ENCODE measurements at places on chromosomes 4 and X.

- no peak for DNase-seq
Measured at GRCh38 chrX:5084279-5084678, 1144.4 kb downstream of the NLGN4X start.

GRCh38 chr4:3744232-3744631 lies 22.0 kb upstream of the ADRA2C start:
- no peak for DNase-seq

GRCh38 chrX:133973704-133974103 lies 11.7 kb downstream of the GPC3 start:
- no peak for DNase-seq

- no peak for DNase-seq
Measured at GRCh38 chr4:11430536-11430935, 1.8 kb upstream of the HS3ST1 start.

DNA sequence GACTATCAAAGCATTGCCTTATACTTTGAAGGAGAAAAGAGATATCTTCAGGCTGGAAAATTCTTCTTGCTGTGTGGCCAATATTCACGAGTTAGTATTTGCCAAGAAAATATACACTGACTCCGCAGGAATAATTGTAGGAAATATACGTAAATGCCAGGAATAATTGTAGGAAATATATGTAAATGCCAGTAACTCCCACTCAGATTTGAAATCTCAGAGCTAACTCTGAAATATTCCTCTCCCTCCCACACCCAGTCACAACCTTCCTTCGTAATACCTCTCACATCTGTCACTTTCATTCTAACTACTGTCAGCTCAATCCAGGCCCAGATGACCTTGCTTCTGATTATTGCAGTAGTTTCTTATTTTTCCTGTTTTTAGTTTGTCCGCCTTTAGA lies 73.5 kb downstream of the WDR19 start:
- DNase-seq: no peak

- DNase-seq: no peak
Measured at GRCh38 chr4:159150821-159151390, 48.0 kb downstream of the RAPGEF2 start.

DNA sequence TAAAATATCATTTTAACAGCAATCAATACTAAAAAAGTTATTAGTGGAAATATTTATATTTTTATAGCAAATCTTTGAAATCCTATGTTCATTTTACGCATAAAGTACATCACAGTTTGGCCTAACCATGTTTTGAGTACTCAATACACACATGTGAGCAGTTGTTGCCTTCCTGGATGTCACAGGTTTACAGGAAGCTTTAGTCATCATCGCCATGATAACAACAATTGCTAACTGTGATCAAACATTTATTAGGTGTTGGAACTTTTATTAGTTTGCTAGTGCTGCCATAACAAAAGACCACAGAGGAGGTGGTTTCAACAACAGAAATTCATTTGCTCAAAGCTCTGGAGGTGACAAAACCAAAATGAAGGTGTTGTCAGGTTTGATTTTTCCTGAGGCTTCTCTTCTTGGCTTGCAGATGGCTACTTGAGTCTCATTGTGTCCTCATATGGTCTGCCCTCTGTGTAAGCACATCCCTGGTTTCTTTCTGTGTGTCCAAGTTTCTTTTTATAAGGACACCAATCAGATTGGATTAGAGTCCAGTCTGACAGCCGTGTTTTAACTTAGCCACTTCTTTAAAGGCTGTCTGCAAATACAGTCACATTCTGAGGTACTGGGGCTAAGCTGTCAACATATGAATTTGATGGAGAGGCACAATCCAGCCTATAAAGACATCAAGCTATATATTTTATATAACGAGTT lies 43.1 kb upstream of the BOD1L1 start:
- no peak for DNase-seq

GRCh38 chrX:46918434-46918833 lies 6.2 kb downstream of the JADE3 start:
- DNase-seq: no peak

DNA sequence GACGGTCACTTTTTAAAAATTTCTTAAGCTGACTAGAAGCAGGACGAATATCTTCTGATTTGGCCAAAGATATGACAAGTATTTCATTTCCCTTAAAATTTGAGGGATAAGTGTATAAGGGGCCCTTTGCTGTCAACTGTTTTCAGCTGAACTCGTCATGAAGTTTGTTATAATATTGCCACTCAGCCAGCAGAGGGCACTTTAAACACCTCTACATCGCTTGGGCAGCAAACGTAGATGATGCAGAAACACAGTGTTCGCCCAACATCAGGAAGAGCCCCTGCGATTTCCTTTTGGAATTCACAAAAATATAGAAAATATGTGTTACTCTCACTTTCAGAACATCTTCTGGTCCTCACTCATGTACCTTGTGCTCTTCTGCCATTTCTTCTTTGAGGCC lies 435.7 kb upstream of the FMR1 start:
- DNase-seq: no peak

DNA sequence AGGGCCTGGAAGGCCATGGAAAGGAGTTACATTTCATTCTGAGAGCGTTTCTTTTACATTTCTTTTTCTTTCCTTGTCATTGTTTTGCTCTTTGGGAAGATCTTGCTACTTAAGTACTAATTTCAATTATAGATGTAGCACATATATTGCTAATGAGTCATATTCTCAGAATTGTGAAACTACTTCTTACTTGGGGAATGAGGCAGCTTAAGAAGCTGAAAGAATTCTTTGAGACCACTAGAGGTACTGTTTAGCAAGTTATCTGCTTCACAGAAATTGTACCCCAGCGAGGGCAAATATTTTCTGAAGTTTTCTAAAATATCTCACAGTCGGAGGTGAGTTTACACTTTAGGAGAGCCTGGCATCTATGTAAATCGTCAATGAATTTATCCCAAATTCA lies 100.6 kb downstream of the AFF2 start:
- DNase-seq: no peak

DNA sequence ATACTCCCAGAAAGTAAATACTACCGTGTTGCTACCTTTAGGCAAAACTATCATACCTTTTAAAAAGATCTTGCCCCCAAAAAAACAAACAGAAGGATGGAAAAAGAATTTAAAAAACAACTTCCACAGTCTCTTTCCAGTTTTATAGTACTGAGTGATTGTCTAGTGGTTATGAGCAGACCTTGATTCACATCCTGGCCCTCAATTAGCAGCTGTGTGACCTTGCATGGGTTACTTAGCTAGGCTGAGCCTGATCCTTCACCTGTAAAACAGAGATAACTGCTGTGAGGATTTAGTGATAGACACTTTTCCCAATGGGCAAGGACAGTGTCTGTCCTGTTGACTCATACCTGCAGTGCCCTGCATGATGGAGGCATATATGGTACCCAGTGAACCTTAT lies 49.0 kb downstream of the SMAD1 start:
- DNase-seq: no peak

- no peak for DNase-seq
Measured at GRCh38 chrX:100831219-100831946, 11.2 kb downstream of the CSTF2 start.

DNA sequence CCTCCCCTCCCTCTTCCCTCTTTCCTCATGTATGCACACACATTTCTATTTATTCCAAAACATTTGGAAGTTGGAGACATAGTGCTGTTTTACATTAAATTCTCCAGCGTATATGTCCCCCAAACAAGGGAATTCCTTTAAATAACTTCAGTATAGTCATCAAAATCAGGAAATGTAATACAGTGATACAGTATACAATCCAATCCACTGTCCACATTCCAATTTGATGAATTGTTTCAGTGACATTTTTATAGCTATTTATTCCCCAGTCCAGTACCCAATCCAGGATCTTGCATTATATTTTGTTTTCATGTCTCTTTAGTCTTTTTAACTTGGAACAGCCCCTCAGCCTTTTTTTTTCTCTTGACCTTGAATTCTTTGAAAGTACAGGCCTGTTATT lies 233.0 kb downstream of the DKK2 start:
- DNase-seq: peak; percentile 5

GRCh38 chr4:116547632-116548031 lies 537.7 kb downstream of the TRAM1L1 start:
- DNase-seq: no peak

GRCh38 chrX:1465286-1466231 lies 12.8 kb upstream of the ASMTL start:
- DNase-seq: no peak

GRCh38 chr4:139175646-139176301 lies 1.2 kb downstream of the ELF2 start:
- no peak for DNase-seq

- peak; percentile 64 for DNase-seq
Measured at GRCh38 chr4:77773101-77773500, 46.1 kb downstream of the CNOT6L start.

- no peak for DNase-seq
Measured at GRCh38 chr4:184021389-184021788, 116.3 kb downstream of the STOX2 start.

GRCh38 chr4:66501997-66502396 lies 831.7 kb upstream of the EPHA5 start:
- DNase-seq: no peak

DNA sequence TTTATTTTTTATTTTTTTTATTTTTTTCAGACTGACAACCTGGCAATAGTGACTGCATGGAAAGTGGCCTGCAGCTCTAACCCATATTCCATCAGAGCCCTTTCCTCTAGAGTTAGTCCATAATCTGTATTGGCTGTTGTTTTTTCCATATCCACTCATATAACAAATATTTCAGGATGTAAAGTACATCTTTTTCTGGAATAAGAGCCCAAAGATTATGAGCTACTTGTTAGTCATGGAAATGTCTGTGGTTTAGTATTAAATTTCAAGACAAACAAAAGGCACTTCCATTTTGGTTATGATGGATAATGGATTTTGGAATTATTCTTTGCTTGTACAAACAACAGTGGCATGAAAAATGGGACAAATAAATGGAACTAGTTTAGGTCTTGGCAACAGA lies 296.0 kb upstream of the HS3ST1 start:
- DNase-seq: peak; percentile 46

- DNase-seq: no peak
Measured at GRCh38 chr4:159174645-159175084, 71.8 kb downstream of the RAPGEF2 start.

- no peak for DNase-seq
Measured at GRCh38 chrX:46653482-46653881, 79.9 kb downstream of the CHST7 start.

GRCh38 chrX:41600291-41600690 lies 88.5 kb upstream of the GPR34 start:
- DNase-seq: peak; percentile 6

DNA sequence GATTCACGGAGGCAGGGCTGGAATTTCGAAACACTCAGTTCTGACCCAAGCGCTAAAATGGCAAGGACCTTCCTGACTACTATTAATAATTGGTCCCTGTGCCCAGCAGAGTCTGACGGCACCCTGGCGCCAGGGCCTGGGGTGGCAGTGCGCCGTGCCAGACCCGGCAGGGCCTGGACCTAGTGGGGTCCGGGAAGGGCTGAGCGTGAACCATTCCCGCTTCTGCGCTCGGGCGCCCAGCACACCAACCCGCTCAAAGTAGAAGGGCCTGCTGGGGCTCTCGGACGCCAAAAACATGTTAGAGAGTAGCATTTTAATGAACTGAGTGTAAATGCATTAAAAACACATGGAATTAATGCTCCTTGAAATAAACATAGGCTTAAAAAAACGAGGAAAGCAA lies 346.7 kb upstream of the SFRP2 start:
- DNase-seq: no peak

- DNase-seq: peak; percentile 4
Measured at GRCh38 chrX:47218920-47219815, 687 bp downstream of the CDK16 start.

DNA sequence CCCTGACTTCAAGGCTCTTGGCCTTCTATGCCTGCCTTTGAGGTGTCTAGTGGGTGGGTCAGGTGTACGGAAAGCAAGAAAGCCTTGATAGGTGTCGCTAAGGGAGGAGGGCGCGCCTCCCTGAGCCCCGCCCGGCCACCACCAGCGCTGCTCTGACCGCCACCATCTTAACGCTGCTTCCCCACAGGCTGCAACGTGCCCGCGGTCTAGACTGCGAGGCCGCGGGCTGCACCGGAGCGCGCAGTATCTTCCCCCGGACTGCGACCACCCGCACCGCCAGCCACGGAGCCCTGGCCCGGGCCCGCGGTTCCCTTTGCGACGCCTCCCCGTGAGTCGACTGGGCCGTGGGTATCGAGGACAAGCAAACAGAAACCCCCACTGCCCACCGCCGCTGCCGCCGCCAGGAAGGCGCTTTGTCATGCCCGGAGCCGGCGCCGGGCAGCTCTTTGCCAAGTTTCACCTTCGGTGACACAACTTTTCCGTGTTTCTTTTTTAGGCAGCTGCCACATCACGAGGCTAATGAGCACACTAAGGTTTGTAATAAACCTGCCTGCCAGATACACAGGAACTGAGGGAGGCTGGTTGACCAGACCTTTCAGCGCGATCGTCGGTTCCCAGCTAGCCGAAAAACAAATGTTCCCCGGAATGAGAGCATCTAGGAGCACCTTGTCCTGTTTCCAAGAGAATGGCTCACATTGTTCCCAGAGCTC lies 335.8 kb upstream of the F9 start:
- no peak for DNase-seq

- no peak for DNase-seq
Measured at GRCh38 chr4:5460106-5460801, 248.1 kb downstream of the EVC2 start.

GRCh38 chrX:129731228-129731627 lies 7.6 kb upstream of the XPNPEP2 start:
- no peak for DNase-seq

GRCh38 chrX:65635378-65635777 lies 32.1 kb upstream of the MSN start:
- peak; percentile 3 for DNase-seq

DNA sequence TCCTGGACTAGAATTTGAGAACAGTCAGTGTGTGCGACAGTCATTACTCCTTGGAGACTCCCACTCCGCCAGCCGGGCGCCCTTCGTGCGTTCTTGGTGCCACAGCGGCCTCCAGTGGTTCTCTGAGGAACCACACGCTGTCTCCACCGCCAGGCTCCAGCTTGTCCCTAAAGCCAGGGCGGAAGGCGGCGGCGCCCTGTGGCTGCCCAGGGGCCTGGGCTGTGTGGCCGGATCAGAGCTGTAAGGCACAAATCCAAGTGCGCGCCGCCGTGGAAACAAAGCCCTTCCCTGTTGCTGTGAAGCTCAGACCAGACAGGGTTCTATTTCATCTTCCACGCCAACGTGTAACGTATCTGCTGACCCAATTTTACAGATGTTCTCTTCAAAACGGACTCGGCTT lies 34.2 kb downstream of the IDS start:
- DNase-seq: peak; percentile 47

- peak; percentile 84 for DNase-seq
Measured at GRCh38 chr4:105474099-105474518, 247 bp upstream of the PPA2 start.

GRCh38 chr4:37908488-37909331 lies 17.8 kb downstream of the TBC1D1 start:
- no peak for DNase-seq

DNA sequence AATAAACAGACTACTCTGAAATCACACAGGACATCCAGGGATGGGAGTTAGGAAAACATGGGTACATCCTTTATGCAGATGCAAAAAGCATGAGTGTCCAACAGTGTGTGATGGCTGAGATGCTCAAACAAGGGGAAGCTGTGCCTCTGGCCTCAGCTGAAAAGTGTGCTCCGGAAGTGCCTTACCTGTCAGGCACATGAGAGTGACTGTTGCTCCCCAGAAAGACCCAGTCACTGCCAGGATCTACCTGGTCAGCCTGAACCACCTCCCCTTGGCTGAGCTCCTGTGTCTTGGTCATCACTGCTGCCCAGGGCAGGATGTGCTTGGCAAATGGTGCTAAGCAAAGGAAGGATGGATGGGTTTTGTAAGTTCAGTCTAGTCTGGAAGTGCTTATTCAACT lies 4.0 kb downstream of the PPP2R2C start:
- DNase-seq: no peak

GRCh38 chr4:84971319-84971932 lies 4.9 kb upstream of the WDFY3 start:
- DNase-seq: peak; percentile 50

GRCh38 chrX:10483191-10483831 lies 137.1 kb downstream of the MID1 start:
- DNase-seq: no peak

Measured in fibroblast of gingiva (primary cell).